ENCODE measurements at places on chromosomes 3 and 15.
A peak's percentile ranks its signal among the peaks of the same experiment; 100 is the strongest.

GRCh38 chr3:141743305-141743704 is 5.2 kb downstream of the RNF7 start:
- H3K4me3 ChIP-seq, result no peak overlapping the region
- H3K4me1 ChIP-seq, result peaks cover 55% of the 10 kb centered on the region
- H3K27ac ChIP-seq, result no peak overlapping the region
- peaks cover 4% of the 10 kb centered on the region for H3K36me3 ChIP-seq

DNA sequence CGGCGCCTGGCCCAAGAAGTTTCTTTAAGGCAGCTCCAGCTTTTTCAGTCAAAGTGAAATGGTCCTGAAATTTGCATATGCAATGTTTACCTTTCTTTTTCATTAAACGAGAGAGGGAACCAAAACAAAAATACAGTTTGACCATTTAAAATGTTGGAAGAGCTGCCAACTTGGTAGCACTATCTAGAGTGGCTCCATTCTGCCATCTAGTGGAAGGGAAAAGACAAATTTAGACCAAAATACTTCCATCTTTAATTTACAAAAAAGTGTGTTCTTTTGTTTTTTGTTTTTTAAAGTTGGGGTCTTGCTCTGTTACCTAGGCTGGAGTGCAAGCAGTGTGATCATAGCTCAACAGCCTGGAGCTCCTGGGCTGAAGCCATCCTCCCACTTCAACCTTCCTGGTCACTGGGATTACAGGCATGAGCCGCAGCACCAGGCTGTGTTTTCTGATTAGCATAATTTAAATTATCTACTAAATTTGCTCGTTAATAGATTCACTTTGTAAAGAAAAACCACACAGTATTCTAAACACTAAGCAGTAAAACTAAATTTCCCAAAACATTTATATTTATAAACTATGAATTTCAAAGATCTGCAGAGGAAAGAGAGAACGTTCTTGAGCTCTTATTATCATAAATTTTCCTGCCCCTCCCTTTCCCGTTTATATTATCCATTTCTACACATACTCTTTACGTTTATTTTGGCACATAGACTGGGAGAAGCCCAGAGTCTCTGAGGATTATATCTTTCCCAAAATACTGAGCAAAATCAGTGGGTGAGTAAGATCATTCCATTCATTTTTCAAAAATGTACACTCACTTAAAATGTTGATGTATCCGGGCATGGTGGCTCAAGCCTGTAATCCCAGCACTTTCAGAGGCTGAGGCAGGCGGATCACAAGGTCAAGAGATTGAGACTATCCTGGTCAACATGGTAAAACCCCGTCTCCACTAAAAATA is 15.4 kb upstream of the RFC4 start:
- no peak overlapping the region for H3K4me3 ChIP-seq
- H3K36me3 ChIP-seq, result no peaks in the 10 kb centered on the region
- no peak overlapping the region for H3K27ac ChIP-seq
- peaks cover 22% of the 10 kb centered on the region for H3K4me1 ChIP-seq
- no peak for DNase-seq
- H3K27me3 ChIP-seq, result peaks cover 25% of the 10 kb centered on the region

DNA sequence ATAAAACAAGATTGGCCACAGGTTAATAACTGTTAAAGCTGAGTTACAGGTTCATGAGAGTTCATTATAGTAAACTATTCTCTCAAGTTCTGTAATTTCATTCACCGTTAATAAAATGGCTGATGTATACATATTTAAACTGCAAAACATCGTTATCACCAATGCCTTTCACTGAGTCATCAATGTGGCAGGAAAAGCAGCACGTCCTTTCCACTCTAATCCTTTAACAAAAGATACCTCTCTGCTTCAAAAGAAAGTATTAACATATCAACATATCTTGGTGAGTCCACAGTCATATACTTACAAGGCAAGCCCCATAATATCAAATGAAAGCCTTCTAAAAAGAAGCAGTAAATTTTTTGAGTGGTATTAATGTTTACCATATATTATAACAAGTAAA is 54.5 kb downstream of the UACA start:
- no peak overlapping the region for H3K4me3 ChIP-seq
- H3K36me3 ChIP-seq, result no peaks in the 10 kb centered on the region
- H3K27me3 ChIP-seq, result no peaks in the 10 kb centered on the region

DNA sequence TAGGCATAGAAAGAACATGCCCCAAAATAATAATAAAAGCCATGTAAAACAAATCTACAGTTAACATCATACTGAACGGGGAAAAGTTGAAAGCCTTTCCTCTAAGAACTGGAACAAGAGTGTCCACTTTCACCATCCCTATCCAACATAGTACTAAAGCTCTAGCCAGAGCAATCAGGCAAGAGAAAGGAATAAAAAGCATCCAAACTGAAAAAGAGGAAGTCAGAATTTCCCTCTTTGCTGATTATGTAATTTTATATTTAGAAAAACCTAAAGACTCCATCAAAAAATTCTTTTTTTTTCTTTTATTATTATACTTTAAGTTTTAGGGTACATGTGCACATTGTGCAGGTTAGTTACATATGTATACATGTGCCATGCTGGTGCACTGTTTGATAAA is 661.6 kb upstream of the CBLB start:
- no peak overlapping the region for H3K4me3 ChIP-seq
- no peaks in the 10 kb centered on the region for H3K27me3 ChIP-seq
- H3K36me3 ChIP-seq, result no peaks in the 10 kb centered on the region
- H3K4me1 ChIP-seq, result no peaks in the 10 kb centered on the region

DNA sequence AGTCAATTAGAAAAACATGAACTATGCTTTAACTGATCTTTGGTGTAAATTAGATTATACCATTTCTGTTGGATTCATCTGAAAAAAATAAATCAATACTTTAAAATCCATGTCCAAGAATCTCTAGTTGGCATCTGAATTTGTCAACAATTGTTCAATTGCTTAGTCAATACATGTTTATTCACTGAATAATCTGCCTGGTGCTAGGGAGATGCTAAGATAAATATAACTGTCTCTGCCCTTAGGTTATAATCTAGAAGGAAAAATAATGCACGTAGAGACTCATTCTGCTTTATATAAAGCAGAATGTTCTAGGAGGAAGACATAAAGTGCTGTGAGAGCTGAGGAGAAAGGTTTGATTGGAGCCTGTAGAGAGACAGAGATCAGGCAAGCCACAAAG is 537.2 kb upstream of the IL12A start:
- H3K36me3 ChIP-seq, result no peaks in the 10 kb centered on the region
- no peak for DNase-seq
- no peaks in the 10 kb centered on the region for H3K27me3 ChIP-seq
- H3K4me3 ChIP-seq, result no peak overlapping the region
- H3K27ac ChIP-seq, result no peak overlapping the region

- no peaks in the 10 kb centered on the region for H3K36me3 ChIP-seq
- no peaks in the 10 kb centered on the region for H3K27me3 ChIP-seq
- no peak overlapping the region for H3K4me3 ChIP-seq
- H3K27ac ChIP-seq, result no peak overlapping the region
These were observed 42.5 kb upstream of the MYO5C start for GRCh38 chr15:52338058-52338457.

- no peaks in the 10 kb centered on the region for H3K36me3 ChIP-seq
- H3K4me1 ChIP-seq, result no peaks in the 10 kb centered on the region
- H3K4me3 ChIP-seq, result no peak overlapping the region
- H3K27ac ChIP-seq, result no peak overlapping the region
- no peaks in the 10 kb centered on the region for H3K27me3 ChIP-seq
These were observed 210.7 kb upstream of the TRIM42 start for GRCh38 chr3:140467104-140467577.

GRCh38 chr3:123421353-123422174 is 27.3 kb downstream of the ADCY5 start:
- DNase-seq, result no peak
- H3K36me3 ChIP-seq, result no peaks in the 10 kb centered on the region
- H3K27ac ChIP-seq, result peak overlapping the region; percentile 72
- no peaks in the 10 kb centered on the region for H3K27me3 ChIP-seq

- DNase-seq, result no peak
- no peaks in the 10 kb centered on the region for H3K27me3 ChIP-seq
- no peak overlapping the region for H3K27ac ChIP-seq
- no peaks in the 10 kb centered on the region for H3K4me1 ChIP-seq
- H3K4me3 ChIP-seq, result no peak overlapping the region
- no peaks in the 10 kb centered on the region for H3K36me3 ChIP-seq
These were observed 312.0 kb upstream of the TMC3 start for GRCh38 chr15:81686021-81686420.

DNA sequence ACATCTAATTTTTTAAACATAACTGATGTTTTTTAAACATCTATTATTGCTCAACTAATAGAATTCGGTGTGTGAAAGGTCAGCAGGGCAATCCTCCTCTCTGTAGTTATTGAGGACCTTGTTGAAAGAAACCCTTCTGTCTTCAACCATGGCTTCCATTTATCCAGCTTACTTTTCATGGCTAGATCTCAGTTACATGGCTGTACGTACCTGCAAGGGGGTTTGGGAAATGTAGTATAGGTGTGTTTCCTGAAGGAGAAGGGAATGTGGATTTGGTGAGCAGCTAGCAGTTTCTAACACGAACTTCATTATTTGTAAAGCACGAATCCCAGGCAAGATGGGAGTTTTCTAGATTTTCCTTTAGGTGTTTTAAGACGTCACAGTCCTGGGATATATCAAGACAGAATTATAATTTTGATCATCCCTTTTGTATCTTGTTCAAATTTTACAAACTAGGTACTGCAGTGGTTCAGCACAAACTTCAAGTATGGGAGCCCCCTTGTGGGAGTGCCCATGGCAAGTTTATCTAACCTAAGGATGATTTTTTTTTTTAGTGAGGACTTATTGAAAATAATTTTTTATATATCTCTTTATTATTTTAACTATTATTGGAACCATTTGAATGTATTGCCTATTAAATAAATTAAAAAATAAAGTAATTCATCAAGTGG is 41.6 kb downstream of the FBXL2 start:
- no peaks in the 10 kb centered on the region for H3K27me3 ChIP-seq
- H3K4me1 ChIP-seq, result no peaks in the 10 kb centered on the region
- no peaks in the 10 kb centered on the region for H3K36me3 ChIP-seq
- no peak overlapping the region for H3K4me3 ChIP-seq

DNA sequence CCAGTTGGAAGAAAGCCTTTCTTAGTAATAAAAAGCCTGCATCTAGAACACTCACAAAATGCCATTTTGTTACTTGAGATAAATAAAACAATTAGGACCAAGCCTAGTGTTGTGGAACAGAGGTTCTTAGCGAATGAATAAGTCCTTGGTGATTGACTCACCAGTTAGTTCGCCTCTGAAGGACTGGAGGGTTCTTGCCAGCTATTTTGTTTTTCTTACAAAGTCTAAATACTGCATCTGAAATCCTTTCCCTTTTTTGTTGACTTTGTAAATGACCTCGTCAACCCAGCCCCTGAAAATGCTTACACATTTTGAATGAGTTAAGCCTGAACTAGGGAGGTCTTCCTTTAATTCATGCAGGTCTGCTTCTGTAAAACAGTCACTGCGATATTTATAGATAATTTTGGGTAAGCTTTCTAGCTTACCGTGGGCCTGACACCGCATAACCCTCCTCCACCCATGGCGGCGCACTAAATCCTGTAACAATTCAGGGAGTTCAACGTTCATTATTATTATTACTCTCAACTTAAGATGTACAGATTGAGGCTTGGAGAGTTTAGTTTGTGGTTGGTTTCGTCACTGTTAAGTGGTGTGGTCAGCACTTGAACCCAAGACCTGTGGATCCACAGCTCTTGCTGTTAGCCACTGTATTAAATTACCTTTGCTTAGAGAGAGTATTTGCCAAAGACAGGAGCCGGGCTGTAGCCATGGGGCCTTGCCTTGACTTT is 45.0 kb upstream of the SACM1L start:
- H3K4me1 ChIP-seq, result peaks cover 25% of the 10 kb centered on the region
- H3K27ac ChIP-seq, result no peak overlapping the region
- no peak overlapping the region for H3K4me3 ChIP-seq
- H3K27me3 ChIP-seq, result no peaks in the 10 kb centered on the region
- H3K36me3 ChIP-seq, result no peaks in the 10 kb centered on the region

DNA sequence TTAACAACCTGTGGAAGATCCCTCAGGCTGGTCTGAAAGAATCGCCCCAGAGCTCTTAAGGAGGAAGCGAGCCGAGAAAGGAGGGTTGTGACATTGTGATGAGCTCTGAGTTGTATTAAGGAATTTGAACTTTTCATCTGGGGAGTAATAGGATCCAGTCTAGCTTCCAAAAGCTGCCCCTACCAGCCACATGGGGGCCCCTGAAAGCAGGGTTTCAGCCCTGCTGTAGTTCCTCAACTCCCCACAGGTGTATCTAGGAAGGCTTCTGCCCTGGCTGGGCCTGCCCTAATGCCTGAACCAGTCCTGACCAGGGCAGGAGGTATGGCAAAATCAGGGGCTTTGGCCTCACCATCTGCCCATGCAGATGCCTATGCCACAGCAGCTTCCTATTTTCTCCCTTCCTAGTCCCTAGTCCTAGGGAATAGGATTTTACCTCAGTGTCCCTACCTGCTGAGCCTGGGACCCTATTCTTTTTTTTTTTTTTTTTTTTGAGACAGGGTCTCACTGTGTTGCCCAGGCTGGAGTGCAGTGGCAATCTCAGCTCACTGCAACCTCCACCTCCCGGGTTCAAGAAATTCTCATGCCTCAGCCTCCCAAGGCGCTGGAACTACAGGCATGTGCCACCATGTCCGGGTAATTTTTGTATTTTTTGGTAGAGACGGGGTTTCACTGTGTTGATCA is 5.0 kb upstream of the AP3S2 start:
- H3K4me1 ChIP-seq, result peaks cover 25% of the 10 kb centered on the region
- DNase-seq, result no peak
- H3K36me3 ChIP-seq, result peaks cover 37% of the 10 kb centered on the region
- no peak overlapping the region for H3K27ac ChIP-seq

DNA sequence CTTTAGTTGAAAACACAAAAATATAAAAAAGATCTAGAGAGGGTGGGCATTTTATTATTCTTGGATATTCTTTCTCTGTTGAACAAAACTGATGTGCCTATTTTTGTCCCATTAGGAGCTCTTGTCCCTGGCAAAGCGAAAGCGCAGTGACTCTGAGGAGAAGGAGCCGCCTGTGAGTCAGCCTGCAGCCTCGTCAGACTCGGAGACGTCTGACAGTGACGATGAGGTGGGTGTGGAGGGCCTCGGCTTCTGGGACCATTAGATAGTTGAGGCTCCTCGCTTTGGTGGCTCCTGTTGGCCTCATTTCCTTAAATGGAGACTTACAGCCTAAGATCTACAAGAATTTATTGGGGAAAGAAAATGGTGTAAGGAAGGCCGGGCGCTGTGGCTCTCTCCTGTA is 21.3 kb downstream of the RTF1 start:
- DNase-seq, result no peak
- no peak overlapping the region for H3K27ac ChIP-seq
- no peaks in the 10 kb centered on the region for H3K27me3 ChIP-seq
- H3K4me3 ChIP-seq, result no peak overlapping the region

- no peaks in the 10 kb centered on the region for H3K36me3 ChIP-seq
- peak; percentile 45 for DNase-seq
- peaks cover 41% of the 10 kb centered on the region for H3K4me1 ChIP-seq
- peaks cover 4% of the 10 kb centered on the region for H3K27me3 ChIP-seq
- no peak overlapping the region for H3K4me3 ChIP-seq
- H3K27ac ChIP-seq, result no peak overlapping the region
These were observed 58.8 kb downstream of the LSM3 start for GRCh38 chr3:14237457-14237856.

DNA sequence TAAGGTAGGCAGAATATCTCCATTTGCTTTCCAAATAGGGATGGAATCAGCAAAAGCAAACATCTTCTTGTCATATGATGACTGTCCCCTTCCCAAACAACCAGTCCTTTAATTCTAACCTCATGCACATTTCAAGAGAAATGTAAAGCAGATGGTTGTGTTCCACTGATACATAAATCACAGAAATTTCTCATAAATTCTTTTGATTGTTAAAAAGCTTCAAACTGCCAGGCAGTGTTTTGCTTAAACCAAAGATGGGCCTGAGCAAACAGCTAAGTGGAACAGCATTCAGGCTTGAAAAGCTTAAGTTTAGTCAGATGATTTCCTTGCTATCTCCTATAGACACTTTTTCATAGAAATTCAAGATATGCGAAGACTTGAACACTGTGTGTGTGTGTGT is 74.3 kb upstream of the SOX2 start:
- no peaks in the 10 kb centered on the region for H3K4me1 ChIP-seq
- H3K27ac ChIP-seq, result no peak overlapping the region
- H3K36me3 ChIP-seq, result no peaks in the 10 kb centered on the region
- DNase-seq, result no peak
- H3K27me3 ChIP-seq, result no peaks in the 10 kb centered on the region
- no peak overlapping the region for H3K4me3 ChIP-seq
